Stimulated activated CD8-positive, alpha-beta memory T cell treated with anti-CD3 and anti-CD28 coated beads, Interleukin-2, amount 100 ng/mL, for 48 hours (primary cell): ENCODE measurements at places on chromosomes 3 and 15.

DNA sequence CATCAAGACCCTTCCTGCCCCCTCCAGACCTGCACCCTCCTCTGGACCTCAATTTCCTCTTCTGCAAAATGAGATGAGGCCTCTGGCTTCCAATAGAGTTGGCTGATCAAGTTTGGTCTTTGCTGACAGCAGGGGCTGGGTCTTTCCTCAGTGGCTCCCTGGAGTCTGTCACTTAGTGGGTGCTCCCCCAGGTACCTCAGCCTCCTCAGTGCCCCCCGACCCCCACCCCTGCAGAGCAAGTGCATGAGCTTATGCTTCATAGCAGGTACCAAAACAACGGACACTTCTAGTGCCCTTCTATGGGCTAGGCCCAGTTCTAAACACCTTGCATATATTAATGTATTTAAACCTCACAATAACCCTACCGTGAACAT is 6.9 kb upstream of the PLXND1 start:
- no peak for DNase-seq

DNA sequence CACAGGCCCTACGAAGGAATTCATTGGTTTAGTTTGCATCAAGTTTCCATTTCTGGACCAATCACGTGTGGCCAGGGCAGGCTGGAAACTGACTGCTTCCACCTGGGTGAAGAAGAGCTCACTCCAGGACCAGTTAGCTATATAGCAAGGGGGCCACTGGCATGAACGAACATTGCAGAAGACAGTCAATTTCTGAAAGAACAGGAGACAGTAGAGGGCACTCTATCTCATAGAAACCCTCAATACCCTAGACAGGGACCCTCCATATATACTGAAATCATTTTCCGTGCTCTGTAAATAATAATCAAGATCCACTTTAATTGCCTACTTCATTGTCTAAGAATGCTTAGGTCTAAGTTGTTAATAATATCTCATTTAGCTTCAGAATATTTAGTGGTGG is 215.6 kb downstream of the CADPS start:
- DNase-seq = no peak

DNA sequence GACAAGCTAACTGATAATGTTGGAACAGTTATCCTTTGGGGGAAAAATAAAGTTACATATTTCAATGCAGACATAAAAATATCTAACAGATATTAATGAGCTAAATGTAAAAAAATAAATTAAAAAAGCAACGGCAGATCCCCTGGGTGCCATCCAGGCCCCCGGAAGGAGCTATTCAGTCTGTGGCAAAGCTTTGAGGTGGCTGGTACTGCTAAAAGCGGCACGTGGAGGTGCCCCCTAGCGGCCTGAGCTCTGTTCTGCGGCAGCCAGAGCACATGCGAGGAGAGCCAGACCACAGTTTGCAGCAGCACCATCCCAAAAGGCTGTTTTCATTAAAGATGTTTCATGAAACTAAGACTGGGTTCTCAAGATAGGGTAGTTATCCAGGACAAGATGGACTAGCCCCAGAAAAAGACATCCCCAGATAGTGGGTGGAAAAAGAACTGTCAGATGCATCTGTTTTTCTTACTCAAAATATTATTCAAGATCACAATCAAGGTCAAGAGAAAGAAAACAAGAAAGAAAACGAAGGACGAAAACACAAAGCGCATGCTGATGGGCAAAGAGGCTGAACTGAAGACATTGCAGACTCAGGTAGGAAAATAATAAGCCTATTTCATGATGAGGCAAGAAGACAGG is 18.7 kb downstream of the AP3S2 start:
- DNase-seq = peak; percentile 66

GRCh38 chr15:68396068-68396467 is 35.9 kb downstream of the ITGA11 start:
- DNase-seq = no peak

DNA sequence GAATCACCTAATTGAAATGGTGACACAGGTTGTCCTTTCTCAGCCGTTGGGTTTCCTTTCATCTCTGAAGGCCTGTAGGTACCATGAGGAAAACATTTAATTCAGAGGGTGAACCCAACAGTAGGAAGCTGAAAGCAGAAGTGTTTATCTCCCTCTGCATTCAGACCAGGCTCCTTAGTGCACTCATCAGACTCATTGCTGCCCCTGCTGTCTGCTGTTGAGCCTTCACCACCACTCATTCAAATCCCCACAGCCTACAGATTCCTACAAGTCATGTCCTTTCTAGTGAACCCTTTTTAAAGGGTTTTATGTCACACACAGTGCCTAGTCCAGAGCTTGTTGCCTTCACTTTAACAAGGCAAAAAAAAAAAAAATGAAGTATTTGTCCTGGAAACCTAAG is 13.4 kb downstream of the WDR48 start:
- no peak for DNase-seq

GRCh38 chr3:58049143-58049785 is 41.0 kb downstream of the FLNB start:
- no peak for DNase-seq
